ENCODE measurements at places on chromosomes 7 and 10. TPM values are rescaled to one million over a fixed set of nuclear protein-coding genes. Genes with fewer than 3 reads are reported as not detected.
A peak's percentile ranks its signal among the peaks of the same experiment; 100 is the strongest.

GRCh38 chr10:91541481-91541880, 91.4 kb downstream of the PPP1R3C start:
- H3K36me3 ChIP-seq = no peaks in the 10 kb centered on the region
- DNase-seq = no peak
- H3K4me1 ChIP-seq = no peaks in the 10 kb centered on the region

DNA sequence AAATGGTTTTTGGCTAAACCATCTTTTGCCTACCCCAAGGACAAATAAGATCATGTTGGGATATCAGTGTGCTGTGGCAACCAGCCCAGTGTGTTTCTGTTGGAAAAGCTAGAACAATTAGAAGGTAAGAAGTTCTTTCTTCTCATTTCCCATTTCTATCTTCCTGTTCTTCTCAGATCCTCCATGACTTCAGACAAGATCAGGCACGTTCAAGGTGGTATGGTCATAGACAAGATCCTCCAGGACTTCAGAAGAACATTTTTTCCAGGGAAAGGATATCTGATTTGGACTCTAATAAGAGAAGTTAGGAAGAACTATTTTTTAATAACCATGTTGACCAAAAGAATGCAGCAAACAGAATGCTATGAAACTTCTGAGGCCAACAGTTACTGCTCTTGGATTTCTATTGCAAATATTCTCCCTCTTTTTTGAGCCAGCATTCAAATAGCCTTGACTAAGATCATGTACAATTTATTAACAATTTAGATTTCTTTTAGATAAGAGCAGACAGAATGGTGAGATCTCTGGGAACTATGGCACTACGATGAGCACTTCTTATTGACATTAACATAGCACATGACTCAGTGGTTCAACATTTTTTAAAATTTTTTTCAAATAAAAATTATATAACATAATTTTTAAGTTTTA, 15.9 kb downstream of the HYCC1 start:
- H3K27ac ChIP-seq = no peak overlapping the region
- H3K4me1 ChIP-seq = peaks cover 5% of the 10 kb centered on the region
- DNase-seq = no peak

- H3K27me3 ChIP-seq = no peaks in the 10 kb centered on the region
- H3K4me1 ChIP-seq = peaks cover 12% of the 10 kb centered on the region
- peak; percentile 81 for DNase-seq
- H3K36me3 ChIP-seq = no peaks in the 10 kb centered on the region
These were observed 101.5 kb downstream of the JCAD start for GRCh38 chr10:29957907-29958331.

DNA sequence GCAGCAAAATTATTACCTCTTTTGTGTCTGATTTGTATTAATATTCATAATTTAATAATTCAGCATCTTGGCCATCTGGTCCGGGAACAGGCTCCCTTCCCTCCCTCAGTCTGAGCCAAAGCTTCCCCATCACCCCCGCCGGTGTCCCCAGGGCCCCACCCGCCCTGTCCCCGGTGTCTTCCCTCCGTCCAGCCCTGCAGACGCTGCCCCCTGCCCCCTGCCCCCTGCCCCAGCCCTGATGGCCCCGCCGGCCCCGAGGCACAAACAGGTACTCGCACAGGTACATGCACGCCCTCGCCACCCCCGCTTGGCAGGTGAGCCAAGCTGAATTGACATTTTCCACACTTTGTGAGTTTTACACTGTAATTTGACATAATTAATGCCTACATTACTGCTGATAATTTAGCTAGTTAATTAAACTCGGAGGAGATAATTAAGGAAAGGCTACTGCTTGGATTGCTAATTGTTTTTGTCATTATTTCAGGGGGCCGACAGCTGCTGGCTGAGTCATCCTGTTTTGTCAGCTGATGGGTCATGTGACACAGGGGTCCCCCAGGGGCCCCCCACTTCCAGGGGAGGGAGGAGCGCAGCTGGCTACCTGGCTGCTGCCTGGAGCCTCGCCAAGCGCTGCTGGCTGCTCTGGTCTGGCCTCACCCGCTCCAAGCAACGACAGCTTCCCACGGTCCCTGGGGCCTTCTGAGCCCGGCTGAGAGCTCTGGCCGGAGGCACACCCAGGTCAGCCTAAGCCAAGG, 36.6 kb downstream of the MICALL2 start:
- peaks cover 8% of the 10 kb centered on the region for H3K27me3 ChIP-seq
- no peak for DNase-seq
- H3K4me3 ChIP-seq = no peak overlapping the region
- no peaks in the 10 kb centered on the region for H3K4me1 ChIP-seq

The LIPN gene
- not detected for polyA plus RNA-seq

The TNS3 gene
- 36.5 TPM for polyA plus RNA-seq

The SP8 gene
- not detected for polyA plus RNA-seq

The ARID5B gene
- 9.0 TPM for polyA plus RNA-seq
